Anterior cingulate cortex (tissue), 58 donors: ENCODE measurements at places on chromosomes 6 and 20.

- no peak for DNase-seq
These were observed 226.5 kb upstream of the CDYL start for GRCh38 chr6:4549556-4550226.

DNA sequence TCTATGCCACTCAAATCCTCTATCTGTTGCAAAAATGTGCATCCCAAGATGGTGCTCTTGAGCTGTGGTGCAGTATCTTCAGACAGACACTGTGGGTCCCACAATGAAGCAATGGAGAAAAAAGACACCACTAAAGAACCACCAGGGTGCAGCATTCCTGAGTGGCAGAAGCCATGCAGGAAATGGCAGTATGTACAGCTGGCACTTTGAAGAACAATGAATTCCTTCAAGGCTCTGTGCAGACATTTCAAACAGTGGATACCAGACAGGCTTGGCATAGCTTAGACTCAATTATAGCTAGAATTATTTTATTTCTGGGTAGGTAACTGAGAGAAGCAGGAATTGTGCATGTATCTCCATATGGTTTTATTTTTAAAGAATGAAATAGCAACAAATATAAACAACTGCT lies 24.0 kb upstream of the HDAC2 start:
- peak; percentile 42 for DNase-seq

GRCh38 chr20:44247131-44247571 lies at the start of gene GDAP1L1:
Gene GDAP1L1 (plus strand): TSS chr20:44247308. CDS start chr20:44247335, 27 bp downstream.
- peak; percentile 35 for DNase-seq

DNA sequence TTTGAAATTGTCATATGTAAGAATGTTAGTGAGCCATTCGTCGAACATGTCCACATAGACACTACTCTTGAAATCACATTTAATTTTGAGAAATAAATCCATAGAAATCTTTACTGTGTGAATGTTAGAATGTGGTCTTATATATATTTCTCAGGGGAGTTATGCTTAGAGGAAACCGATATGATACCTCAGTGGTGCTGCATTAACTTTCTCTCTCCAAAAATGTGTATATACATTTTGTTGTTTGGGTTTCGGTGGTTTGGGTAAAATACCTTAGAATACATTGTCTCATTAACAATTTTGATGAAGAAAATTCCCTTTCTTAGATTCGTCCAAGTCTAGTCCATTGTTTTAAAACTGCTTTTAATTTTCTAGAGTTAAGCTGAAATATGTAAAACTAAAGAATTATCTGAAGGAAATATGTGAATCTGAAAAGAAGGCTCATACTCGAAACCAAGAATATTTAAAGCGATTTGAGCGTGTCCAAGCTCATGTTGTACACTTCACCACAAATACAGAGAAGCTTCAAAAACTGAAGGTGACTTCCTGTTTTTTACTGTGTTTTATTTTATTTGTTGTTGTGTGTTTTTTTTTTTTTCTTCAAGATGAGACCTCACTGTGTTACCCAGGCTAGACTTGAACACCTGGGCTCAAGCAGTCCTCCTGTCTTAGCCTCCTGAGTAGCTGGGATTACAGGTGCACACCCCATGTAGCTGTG lies 10.3 kb downstream of the KIZ start:
- DNase-seq, result no peak

- no peak for DNase-seq
These were observed 26.1 kb downstream of the GPR63 start for GRCh38 chr6:96811136-96811535.

- no peak for DNase-seq
These were observed 714 bp upstream of the RTEL1 start for GRCh38 chr20:63657260-63657936.

DNA sequence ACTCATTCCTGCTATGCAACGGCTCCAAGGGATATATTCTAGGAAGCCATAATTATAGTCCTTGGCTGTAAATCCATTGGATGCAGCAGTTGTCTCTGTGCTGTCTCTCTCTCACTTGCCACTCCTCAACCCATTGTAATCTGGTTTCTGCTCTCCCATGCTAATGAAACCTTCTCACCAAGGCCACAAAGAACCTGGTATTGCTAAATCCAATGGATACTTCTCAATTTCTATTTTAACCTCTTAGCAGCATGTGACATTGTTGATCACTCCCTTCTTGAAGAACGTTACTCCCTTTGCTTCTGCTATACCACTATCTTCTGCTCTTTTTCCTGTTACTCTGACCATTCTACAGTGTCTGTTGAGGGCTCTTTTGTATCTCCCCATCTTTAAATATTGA lies 39.8 kb upstream of the GCLC start:
- DNase-seq, result no peak

- DNase-seq, result no peak
These were observed 37.1 kb upstream of the PMEPA1 start for GRCh38 chr20:57746832-57747404.

DNA sequence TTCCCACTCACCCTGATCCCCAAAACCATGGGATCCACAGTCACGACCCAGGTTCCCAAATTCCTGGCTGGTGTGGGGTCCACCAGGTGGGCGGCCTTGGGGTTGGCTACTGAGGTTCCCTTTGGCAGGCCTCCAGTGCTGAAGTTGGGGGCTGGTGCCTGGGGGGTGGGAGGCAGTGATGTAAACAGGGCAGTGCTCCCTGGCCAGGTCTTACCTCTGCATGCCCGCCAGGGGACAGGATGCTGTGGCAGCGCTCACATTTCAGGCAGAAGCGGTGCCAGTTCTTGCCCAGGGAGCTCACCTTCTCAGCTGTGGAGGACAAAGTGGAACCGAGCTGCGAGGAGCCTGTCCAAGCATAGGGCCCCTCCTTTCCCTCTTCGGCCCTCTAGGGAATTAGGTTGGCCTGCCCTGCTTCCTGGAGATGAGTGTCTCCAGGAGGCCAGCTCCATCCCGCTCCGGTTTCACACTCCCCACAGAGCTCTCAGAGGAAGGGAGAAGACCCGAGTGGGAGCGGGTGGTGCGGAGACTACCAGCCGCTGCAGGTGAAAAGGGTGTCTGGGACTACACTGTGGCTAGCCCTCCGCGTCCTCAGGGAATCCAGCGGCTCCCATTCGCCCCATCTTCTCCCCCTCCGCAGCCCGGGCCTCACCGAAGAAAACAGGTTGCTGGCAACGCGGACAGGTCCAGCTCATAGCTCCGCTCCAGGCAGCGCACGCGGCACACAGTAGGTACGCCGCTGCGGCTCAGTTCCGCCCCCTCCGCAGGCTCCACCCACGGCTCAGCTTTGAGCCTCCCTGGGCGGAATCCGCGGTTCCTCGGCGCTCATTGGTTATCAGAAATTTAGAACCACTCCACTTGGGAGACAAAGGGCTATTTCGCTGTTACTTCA lies at the start of gene CRIP3:
CRIP3 (minus strand) TSS at position 726 of the 889 bp plus-strand sequence; CDS start at position 692, 34 bp downstream.
- no peak for DNase-seq

DNA sequence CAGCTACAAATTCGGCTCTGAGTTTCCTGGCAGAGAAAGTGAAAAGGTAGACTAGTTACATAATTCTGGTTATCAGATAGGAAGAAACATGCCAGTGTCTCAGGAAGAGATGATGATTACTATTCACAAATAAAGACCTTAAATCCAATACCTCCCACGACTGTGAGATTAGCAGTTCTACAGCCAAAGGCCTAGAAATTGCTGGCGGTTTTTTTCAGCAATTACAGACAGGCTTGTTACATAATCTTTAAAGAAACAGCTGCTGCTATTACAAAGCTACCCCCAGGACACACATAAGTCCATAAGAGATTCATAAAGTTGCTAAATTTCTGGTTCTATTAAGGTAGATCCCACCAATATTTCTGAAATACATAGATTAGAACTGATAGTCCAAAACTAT lies 40.2 kb downstream of the PIGU start:
- no peak for DNase-seq

DNA sequence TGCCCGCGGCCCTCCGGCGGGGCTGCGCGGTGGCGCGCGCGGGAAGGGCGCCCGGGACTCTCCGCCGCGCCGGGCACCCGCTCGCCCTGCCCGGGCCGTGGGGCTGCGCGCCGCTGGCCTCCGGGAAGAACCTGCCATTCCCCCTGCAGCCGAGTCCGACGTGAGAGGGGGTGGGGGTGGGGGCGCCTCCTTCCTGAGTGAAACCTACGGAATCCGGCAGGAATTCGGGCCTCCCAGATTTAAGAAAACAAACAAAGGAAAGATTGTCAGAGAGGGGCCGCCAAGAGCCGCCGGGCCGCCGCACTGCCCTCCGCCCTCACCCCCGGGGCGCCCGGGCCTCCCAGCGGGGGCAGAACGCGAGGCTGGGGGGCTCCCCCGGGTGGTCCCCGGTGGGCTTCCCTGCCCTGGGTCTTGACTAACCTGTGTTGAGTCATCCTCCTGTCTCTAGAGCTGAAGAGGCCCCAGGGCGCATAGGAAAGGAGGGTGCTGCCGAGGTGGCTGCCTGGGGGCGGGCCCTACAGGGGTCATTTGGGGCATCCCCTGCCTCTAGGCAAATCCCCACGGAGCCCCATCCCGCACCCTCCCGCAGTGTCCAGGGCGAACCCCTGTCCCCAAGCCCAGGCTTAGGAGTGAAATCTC lies 42.2 kb upstream of the FOXP4 start:
- DNase-seq, result no peak

- DNase-seq, result no peak
These were observed 164.3 kb upstream of the SOX4 start for GRCh38 chr6:21429291-21429690.
